ENCODE measurements at places on chromosomes 3 and 15.

- peak; percentile 25 for DNase-seq
Measured at GRCh38 chr3:108914774-108915641, 38.7 kb downstream of the GUCA1C start.

GRCh38 chr3:39234651-39235050 lies 42.3 kb upstream of the XIRP1 start:
- DNase-seq, result no peak

GRCh38 chr3:17092583-17092933 lies 207.8 kb downstream of the PLCL2 start:
- no peak for DNase-seq

- no peak for DNase-seq
Measured at GRCh38 chr3:125585595-125586223, 9.6 kb downstream of the OSBPL11 start.

GRCh38 chr3:118543832-118544231 lies 490.8 kb downstream of the IGSF11 start:
- peak; percentile 5 for DNase-seq

DNA sequence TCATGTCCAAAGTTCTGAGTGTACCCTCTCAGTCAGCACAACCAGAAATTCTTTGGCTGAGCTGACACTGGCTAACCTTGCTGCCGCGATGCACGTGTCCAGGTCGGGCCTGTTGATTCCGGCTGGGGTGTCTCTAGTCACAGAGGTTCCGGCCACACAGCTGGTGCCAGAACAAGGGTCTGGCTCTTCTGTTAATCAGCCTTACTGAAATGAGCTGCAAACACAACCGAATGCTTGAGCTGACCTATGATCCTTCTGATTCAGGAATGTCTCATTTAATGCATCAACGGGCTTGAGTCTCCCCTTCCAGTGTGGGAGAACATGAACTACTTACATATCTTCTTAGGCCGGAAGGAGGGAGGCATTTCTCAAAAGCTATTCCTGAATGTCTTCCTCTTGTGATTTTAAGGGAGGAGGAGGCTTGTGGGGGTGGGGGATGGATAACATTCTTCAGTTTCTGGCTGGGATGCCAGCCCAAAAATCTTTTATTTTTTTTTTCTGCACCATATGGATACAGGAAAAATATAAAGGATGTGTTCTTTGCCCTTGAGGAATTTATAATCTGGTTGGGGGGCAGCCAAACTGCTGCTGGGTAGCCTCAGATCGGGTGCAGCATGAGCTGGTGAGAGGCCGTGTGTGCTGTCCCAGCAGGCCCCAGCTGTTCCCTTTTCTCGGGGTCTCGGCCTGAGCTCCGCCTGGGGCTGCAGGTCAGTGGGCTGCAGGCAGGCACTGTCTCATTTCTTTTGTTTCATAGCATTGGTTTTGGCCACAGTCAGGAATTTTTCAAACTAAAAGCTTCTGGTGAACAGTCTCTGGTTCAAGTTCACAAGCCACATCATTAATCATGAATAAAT lies 319.1 kb upstream of the TBL1XR1 start:
- DNase-seq, result no peak

DNA sequence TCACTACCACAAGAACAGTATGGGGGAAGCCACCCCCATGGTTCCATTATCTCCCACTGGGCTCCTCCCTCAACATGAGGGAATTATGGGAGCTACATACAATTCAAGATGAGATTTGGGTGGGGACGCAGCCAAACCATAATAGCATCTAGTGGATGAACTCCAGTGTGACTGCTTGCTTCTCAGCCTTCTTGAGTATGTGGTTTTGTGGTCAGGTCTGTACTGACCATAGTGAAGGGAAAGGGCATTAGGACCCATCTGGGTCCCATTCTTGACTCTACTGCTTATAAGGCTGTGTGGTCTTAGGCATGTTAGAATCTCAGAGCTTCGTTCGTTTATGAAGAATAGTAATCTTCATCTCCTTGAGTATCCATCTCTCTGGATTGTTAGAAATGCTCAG lies 81.4 kb downstream of the CGNL1 start:
- DNase-seq, result no peak

DNA sequence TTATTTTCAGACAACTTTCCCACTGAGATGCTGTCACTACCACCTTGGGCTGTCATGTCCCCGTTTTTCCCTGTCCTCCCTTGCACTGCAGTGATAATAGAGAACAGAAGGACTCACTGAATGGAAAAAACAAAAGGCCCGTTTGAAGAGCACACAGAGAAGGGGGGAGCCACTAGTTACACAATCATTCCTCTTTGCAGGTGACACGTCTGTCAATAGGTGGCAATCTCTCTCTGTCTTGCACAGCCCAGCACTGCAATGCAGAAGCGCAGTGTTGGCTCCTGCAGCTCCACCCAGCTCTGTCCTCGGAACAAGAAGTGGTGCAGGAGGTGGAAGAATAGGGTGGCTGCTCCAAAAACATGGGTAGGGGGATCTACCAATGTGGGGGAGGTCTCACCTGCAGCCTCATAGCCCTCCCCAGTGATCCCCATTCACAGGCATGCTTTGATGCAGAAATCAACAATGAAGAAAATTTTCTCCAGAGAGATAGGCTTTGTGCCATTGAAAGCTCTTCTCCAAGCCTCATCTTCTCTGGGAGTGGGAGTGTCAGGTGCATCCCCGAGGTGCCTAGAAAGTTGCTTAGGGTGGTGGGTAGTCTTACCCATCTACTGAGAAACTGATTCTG lies 31.8 kb downstream of the FSTL1 start:
- peak; percentile 49 for DNase-seq

DNA sequence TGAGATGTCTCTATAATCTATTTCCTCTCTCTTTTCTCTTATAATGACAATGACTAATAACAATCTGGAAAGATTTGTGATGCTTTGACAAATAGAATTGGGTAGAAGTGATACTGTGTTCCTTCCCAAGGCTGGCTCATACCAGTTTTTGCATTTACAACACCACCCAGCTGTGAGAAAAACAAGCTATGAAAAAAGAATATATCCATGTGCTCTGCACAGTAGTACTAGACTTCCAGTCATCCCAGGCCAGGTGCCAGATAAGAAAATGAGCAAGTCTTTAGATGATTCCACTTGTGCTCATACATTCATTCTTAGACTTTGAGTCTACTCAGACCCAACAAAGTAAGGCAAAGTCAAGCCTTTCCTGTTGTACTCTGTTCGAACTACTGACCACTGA lies 350.2 kb upstream of the POU1F1 start:
- DNase-seq, result no peak

DNA sequence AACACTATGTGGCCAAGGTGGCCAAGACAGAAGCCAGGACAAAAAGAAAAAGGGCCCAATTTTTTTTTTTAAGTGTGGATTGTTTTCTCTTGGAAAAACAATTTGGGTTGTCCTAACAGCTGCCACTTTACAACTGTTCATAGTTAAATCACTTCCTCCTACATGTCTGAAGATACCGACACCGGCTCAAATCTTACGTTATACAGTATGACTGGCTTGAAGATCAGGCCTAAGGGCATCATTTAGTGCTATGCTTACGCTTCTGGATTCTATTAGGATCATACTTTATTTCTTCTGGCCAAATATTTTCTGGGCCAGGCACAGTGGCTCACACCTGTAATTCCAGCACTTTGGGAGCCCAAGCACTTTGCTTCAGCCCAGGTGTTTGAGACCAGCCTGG lies 404.4 kb downstream of the MECOM start:
- DNase-seq, result no peak

DNA sequence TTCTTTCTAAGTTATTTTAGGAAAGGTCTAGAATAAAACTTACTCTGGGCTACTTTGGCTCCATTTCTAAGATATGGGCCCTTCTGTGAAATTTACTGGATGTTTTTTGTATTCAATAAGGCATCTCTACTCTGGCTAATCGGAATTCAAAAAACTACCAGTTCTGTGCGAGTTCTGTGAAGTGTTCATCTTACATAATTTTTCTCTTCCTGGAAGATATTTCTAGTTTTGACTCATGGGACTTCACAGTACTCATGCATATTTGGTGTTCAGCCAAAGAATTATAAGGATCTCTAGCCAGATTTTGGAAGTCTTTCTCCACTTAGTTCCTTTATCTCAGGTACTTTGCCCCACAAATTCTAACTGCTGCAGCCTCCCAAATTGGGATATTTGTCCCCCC lies 46.4 kb upstream of the MBNL1 start:
- no peak for DNase-seq

- DNase-seq, result no peak
Measured at GRCh38 chr3:10160925-10161324, 3.8 kb upstream of the IRAK2 start.

- DNase-seq, result no peak
Measured at GRCh38 chr3:178969004-178969700, 102.5 kb downstream of the ZMAT3 start.

GRCh38 chr15:71121442-71121841 lies 6.2 kb downstream of the THSD4 start:
- DNase-seq, result no peak

DNA sequence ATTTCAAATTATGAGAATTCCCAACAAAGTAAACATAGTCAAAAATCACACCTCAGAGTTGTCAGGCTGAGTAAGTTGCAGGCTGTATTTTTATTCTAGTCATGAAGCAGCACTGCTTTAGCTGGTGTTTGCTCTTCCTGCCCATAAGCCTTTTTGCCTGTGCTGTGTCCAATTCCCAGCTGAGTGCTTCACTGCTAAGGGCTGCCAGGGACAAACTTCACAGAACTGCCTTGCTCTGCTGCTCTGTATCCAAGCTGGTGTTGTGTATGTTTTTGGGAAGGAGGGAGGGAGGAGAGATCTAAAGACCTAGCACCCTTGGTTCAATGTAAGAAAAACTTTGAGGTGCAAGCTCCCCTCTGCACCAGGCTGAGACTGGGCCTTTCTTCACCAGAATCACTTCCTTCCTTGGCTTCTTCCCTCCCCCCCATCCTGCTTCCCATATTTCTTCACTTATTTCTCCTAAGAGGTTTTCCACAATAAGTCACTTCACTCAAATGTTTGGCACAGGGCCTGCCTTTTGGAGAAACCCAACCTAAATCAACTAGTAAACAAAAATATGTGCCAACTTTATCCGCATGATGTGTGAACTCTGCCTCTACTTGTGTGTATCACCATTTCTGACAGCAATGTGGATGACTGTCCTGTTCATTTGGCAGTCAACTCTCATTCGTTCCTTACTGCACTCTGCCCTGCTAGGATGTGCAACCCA lies 156.1 kb downstream of the TBL1XR1 start:
- peak; percentile 12 for DNase-seq

DNA sequence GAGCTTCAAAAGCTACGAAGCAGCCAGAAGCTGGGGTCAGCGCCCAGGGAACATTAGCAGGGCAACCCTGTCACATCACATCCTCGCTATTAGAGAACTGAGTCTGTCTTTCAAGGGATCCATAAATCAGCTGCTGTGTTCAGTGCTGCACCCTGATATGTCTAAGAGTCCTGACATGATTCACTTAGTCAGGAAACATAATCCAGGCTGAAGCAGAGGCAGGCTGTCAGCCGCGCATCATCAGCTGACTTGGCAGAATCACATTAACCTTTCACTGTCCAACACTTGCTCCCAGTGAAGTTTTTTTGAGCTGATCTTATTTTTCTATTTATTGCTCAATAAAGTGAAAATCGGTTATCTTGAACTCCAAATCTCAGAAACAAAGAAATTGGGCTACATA lies 23.5 kb downstream of the MYH15 start:
- peak; percentile 48 for DNase-seq

DNA sequence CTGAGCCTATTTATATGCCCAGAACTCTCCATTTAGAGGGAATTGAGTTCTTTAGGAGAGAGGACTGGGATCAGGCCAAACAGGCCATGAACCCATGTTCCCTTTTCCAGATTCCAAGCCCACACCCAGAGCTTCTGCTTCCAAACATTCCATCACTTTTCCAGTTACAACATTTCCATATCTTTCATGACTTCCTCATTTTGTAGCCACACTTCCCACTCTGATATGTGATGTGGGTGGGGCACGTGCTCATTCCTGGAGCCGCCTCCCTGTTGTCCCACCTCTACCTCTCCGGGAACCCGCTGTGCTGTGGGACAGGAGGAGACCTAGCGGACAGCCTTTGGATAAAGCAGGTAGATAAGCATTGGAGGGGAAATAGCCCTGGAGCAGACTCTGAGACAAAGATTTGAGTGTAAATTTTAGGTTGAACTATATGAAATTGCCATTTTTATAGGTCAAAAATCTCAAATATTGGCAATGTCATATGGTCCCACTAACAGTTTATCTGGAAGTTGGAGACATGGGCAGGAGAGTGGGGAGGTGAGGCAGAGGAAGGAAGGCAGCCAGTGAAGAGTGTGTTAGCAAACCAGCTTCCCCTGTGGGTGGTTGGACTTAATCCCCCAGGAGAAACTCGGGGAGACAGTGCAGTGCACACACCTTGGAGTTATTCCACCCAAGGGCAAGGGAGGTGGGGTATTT lies 31.8 kb downstream of the CYP8B1 start:
- DNase-seq, result no peak

GRCh38 chr3:152355744-152356665 lies 87.3 kb downstream of the MBNL1 start:
- DNase-seq, result no peak

DNA sequence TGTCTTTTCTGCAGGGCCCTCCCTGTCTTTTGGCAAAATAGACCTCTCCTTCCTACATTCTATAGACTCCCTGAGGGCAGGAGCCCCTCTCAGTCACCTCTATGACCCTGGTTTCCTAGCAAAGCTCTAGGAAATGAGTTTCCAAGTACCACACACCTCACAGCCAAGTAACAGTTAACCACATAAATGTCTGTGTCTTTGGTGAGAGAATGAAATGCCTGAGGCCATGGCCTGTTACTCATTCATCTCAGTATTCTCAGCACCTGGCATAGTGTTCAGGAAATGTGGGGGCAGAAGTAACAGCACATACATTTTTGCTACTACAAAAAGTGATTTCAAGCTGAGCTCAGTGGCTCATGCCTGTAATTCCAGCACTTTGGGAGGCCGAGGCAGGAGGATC lies 21.0 kb downstream of the RFT1 start:
- DNase-seq, result no peak

GRCh38 chr3:170387950-170388349 lies 30.4 kb downstream of the SKIL start:
- no peak for DNase-seq

GRCh38 chr3:105662306-105662705 lies 206.5 kb downstream of the CBLB start:
- no peak for DNase-seq

DNA sequence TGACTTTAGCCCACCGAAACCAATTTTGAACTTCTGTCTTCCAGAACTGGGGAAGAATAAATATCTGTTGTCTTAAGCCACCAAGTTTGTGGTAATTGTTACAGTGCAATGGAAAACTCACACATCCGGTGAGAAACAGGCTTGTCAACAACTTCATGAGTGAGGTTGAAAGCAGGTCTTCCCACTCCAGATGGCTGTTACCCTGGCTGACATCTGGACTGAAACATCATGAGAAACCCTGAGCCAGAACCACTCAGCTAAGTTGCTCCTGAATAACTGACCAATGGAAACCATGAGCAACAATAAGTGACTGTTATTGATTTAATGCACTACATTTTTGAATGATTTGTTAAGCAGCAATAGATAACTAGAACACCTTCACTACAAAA lies 10.3 kb downstream of the ACSBG1 start:
- no peak for DNase-seq

Data from caudate nucleus (tissue), 63 donors.